ENCODE measurements at places on chromosomes 1 and 21.

- DNase-seq = no peak
These were observed 51.2 kb downstream of the B3GALT5 start for GRCh38 chr21:39663742-39664492.

- no peak for DNase-seq
These were observed 45.9 kb downstream of the SYF2 start for GRCh38 chr1:25186161-25187007.

- DNase-seq = no peak
These were observed 19.1 kb downstream of the KCNQ4 start for GRCh38 chr1:40802742-40803113.

DNA sequence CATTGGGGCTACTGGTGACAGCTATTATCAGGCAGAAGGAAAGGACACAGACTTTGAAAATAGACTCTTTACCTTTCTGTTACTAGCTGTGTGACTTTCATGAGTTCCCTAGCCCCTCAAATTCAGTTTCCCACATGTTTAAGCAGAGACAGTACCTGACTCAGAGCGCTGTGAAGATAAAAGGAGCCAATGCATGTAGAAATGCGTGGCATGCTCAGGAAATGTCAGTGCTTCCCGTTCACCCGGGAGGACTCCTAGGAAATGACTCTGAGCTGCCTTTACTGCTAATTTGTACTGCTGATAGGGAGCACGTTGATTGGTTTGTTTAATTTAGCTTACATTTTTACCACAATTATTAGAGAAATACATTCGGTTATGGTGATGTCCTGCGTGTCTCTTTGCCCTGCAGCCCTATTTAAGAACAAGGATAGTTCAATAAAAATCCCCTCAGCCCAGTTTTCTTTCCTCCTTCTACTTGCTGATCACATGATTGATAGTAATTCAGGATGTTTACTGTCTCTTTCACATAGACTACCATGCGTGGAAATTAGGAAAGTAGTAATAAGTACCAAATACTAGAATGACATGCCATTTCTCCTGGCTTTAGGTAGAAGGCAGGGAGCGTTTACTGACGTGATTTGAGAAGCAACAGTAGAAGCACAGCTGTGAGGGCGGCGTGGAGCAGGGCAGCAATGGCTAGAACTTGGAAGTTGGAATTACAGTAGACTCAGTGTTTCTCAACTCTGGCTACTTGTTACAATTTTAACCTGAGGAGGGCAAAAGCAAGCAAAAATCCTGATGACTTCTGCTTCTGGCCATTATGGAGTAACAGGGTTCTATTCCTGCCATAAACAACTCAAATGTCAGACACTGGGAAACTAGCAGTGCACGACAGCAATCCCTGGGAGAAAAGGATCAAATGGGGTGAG is 15.9 kb downstream of the PDIK1L start:
- DNase-seq = no peak

DNA sequence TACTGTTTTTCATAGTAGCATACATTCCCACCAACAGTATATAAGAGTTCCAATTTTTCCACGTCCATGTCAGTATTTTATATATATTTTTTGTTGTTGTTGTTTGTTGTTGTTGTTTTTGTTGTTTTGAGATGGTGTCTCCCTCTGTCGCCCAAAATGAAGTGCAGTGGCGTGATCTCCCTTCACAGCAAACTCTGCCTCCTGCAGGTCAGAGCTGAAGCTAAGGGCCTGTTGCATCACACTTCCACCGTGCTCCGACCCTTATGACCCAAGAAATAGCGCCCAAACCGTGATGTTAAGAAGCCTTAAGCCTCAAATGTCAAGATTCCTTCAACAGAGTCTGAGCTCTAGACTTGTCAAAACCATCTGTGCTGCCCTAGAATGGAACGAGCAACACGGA is 2032.3 kb downstream of the MRPL39 start:
- no peak for DNase-seq

DNA sequence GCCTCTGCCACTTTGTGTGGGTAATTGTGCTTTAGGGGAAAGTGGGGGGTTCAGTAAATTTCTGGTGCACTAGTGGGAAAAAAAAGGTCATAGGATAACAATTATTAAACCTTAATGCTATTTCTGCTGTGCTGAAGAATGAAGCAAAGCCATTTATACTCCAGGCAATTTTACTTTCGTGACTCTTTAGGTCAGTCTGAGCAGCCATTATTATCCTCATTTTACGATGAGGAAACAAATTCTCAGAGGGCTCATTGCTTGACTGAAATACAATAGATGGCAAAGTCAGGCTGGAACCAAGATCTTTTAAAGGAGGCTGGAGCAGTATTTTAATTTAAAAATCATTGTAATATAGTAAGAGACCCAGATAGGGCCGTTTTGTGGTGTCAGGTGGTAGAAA is 248.0 kb downstream of the GREM2 start:
- DNase-seq = no peak

DNA sequence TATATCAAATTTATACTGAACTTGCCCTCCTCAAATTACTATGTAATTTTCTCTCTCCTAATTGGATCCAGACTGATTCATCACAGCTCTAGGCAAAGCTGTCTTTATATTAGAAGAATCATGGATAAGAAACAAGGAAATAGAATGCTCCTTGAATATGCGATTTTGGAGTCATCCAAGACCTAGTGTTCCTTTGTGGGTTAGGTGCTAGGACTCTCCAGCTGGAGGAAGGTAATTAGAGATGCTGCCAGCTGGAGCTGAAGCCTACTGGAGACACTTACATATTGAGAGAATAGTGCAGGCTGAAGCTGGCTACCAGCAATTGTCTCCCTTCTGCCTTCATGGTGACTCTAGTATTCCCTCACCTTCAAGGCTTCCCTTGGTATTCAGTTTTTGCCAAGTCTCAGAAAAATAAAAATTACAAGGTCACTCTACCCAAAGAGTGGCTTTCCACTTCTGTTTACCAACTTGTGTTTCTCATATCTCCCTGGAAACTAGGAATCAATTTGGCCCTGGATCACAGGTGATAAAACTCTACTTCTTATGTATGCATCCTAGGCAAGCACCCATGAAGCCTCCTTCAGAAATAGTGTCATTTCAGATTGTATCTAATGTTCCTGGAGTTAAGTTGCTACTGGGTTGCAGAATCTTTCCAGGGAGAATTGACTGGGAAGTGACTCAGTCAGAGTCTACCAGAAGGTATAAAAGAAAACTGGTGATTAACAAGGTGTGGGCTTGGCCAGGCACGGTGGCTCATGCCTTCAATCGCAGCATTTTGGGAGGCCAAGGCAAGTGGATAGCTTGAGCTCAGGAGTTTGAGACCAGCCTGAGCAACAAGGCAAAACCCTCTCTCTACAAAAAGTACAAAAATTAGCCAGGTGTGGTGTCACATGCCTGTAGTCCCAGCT is 24.4 kb upstream of the DOCK7 start:
- DNase-seq = no peak

DNA sequence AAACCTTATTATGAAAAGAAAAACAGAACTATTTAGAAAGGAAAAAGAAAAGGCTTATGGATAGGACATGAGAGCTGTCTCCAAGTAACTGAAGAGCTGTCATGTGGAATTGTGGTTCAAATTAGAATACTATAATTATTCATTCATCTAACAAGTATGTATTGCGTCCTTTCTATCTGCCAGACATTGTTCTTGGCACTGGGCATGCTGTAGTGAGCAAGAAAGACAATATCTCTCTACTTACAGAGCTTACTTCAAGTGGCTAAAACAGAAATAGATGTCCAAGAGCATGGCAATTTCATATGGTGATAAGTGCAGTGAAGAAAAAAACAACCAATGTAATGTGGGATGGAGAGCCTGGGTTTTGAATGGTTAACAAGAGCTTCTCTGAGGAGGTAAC is 413.0 kb downstream of the DPYD start:
- DNase-seq = no peak

DNA sequence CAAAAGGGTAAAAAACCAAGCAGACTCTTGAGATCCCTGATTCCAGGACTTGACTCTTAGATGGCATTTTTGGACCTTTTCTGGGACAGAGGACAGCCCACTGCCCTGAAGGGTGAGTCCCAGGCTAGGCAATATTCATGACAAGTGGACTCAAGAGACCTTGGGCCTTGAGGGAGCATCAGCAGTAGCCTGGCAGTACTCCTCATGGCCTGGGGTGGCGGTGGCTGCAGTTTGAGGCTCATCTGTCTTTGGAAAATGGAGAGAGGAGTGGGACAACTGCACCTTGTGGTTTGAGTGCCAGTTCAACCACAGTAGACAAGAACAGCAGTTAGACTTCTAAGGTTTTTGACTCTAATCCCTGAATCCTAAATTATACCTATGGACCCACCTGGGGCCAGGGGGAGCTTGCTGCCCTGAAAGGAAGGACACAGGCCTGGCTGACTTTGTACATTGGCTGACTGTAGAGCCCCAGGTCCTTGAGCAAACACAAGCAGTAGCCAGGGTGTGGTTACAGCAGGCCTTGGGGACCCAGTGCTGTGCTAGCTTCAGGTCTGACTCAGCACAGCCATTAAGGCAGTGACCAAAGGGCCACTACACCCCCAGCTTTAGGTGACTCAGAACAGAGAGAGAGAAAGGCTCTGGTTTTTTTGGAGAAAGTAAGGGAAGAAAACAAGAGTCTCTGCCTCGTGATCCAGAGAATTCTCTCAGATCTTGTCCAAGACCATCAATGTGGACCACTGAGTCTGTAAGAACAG is 1023.2 kb downstream of the KCNT2 start:
- DNase-seq = no peak

DNA sequence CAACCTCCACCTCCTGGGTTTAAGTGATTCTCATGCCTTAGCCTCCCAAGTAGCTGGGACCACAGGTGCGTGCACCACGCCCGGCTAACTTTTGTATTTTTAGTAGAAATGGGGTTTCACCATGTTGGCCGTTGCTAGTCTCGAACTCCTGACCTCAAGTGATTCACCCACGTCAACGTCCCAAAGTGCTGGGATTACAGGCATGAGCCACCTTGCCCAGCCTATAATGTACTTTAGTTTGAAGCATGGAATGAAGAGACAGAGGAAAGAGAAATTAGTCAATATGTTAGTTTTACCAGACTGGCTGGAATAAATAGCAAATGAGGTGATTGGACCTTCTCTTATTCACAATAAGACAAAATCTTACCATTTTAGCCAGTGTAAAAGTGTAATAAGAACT is 89.0 kb downstream of the GTF2B start:
- no peak for DNase-seq

DNA sequence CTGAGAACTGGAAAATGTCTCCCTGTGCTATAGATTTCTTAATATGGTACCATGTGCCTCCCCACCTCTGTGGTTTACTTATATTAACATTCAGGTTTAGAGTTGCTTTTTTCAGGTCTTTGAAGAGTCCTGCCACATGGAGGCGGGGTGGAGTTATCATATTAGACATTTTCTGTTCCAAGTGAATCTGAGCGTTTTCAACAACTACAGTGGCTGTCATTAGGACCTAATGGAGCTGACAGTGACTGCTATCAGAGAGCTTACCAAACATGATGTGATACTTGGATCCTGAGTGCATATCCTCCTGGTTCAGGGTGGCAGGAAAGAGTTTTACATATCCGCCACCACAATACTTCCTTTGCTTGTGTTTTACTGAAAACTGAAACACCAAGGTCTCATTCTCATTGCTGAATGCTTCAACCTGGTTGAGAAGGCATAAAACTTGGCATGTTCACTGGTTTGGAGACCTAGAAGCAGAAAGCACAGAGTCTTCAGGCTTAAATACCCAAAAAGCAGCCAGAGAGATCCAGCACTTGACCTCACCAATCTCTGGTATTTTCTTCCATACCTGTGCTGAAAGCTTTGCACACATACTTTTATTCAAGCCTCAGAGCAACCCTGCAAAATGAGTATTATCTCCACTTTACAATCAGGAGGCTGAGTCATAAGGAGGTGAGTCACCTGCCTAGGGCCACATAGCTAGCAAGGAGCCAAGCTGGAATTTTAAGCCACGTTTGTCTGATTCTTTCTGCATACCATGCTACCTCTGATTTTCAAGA is 47.4 kb upstream of the OSBPL9 start:
- no peak for DNase-seq

DNA sequence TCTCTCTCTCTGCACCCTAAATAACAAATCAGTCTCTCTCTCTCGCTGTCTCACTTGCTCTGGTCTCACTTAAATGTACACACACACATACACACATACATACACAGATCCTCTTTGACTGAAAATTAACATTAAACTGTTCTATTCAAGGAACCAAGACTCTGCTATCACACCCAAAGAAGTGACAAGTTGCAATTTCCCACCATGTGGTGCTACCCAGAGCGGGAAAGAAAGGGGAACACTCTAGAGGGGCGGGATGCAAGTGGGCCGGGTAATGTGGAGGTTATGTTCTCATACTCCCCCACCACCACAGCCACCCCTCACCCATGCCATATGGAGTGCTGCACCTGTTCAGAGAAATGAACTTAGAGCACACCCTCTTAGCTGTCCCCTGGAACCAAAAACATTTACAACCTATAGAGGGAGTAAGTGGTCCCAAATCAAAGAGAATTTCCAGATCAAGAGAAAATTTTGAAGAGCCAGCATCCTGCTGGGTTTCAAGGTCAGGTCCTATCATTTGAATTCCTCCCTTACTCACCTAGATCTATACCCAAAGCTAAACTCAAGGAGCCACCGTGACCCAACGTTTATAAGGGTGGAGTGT is 319.4 kb downstream of the BRINP2 start:
- no peak for DNase-seq

GRCh38 chr21:32457360-32457840 is 44.9 kb downstream of the EVA1C start:
- no peak for DNase-seq

GRCh38 chr1:21914450-21914849 is 22.7 kb downstream of the HSPG2 start:
- DNase-seq = no peak

- DNase-seq = no peak
These were observed 43.9 kb downstream of the DUSP10 start for GRCh38 chr1:221697923-221698425.

GRCh38 chr1:223140611-223141405 is 2.2 kb downstream of the TLR5 start:
- DNase-seq = no peak

Measured in iPS DF 19.7 (cell line).